Epithelial cell of esophagus (primary cell): ENCODE measurements at places on chromosomes 7 and 10.

- DNase-seq: no peak
These were observed 77.7 kb upstream of the DIP2C start for GRCh38 chr10:767211-767610.

DNA sequence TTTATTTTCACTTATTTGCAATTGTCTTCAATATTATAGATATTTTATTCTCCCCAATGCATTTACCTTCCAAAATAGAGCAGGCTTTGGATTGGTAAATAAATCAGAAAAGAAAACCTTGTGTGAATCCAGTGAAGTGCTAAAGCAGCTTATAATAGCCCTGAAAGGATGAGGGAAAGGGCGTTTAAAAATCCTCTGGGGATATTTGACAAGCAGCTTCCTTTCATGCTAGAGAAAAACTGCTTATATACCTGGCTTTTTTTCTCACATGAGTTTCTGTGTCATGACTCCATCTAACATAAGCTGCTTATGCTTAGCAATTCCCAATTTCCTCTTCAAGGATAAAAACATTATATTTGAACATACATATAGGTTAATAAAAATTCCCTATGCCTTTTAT, 221.6 kb upstream of the SEMA3E start:
- no peak for DNase-seq

DNA sequence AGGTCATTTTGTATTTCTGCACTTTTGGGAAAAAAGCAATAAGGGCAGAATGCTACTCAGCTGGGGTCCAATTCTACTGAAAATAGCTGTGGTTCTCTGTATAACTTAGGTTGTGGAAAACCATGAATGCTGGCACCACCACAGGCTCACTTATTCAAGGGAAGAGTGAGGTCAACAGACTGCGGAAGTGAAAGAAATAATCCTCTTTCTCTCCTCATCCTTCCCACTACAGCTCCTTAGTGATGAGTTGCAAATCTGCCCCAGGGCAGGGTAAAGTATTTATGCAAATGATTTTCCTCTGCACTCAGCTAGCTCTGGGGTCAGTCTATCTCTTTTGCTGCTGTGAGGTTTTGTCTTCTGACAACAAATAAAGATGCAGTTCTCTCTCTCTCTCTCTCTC, 74.1 kb upstream of the PTPRZ1 start:
- peak; percentile 77 for DNase-seq

DNA sequence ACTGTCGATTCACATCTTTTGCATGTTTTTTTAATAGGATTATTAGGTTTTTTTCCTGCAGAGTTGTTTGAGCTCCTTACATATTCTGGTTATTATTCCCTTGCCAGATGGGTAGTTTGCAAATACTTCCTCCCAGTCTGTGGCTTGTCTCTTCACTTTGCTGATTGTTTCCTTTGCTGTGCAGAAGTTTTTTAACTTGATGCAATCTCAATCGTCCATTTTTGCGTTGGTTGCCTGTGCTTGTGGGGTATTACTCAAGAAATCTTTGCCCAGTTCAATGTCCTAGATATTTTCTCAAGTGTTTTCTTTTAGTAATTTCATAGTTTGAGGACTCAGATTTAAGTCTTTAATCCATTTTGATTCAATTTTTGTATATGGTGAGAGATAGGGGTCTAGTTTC, 95.4 kb downstream of the TBXAS1 start:
- DNase-seq: no peak

- no peak for DNase-seq
These were observed 358.8 kb downstream of the SUGCT start for GRCh38 chr7:40493609-40494051.

GRCh38 chr7:69169386-69169785, 428.9 kb upstream of the AUTS2 start:
- no peak for DNase-seq

DNA sequence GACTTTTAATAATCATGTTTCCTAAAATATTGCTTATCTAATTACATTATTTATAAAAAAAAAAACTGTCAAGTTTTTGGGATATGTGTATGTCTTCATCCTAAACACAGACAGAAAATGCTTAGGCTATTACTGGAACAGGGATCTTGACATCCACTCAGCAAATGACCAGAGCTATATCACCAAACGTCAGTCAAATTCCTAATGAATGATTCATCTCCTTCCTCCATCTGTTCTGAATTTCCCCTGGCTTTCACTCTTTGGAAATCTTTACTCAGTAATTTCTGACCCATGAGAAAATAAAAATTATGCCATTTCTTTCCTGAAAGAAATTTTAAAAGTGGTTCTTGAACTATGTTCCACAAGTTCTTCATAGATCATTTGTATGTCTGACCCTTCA, 552.4 kb upstream of the KCND2 start:
- peak; percentile 79 for DNase-seq
